Activated T-helper 1 cell treated with anti-CD3 and anti-CD28 coated beads, Interleukin-12 subunit alpha, Interleukin-12 subunit beta, Interleukin-2, Interleukin-4 antibody, amounts not matched to agents 30 ng/mL and 10 ng/mL and 1 ng/mL, durations not matched to agents 14 hours and 24 hours and 36 hours (primary cell): ENCODE measurements at places on chromosomes 3 and 15.

- DNase-seq = no peak
Measured at GRCh38 chr15:40290545-40290917, 7.7 kb upstream of the ANKRD63 start.

DNA sequence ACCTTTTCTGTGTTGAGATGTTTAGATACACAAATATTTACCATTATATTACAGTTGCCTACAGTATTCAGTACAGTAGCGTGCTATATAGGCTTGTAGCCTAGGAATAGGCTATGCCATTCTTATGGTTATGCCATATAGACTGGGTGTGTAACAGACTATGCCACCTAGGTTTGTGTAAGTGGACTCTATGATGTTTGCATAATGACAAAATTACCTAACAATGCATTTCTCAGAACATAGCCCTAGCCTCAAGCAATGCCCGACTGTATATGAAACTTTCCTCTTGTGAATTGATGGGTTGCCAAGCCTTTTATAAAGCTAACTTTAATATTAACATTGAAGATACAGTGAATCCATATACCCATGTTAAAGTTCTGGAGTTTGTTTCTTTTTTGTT, 10.3 kb upstream of the PHLDB2 start:
- DNase-seq = no peak

DNA sequence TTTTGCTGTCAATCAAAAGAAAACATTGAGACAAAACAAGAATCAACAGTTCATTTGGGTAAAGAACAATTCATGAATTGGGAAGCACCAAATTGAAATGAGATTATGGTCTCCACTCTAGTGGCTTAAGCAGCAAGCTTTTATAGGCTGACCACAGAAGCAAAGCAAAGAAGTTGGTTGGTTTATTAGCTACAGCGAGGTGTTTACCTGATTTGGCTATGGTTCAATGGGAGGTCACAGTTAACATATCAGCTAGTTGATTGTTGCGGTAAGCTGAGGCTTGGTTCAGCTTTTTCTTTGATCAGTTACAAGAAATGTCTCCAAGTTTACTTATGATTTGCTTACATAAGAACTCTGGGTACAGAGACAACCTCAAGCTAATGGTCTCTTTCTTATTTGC, 640.5 kb upstream of the GOLIM4 start:
- no peak for DNase-seq

DNA sequence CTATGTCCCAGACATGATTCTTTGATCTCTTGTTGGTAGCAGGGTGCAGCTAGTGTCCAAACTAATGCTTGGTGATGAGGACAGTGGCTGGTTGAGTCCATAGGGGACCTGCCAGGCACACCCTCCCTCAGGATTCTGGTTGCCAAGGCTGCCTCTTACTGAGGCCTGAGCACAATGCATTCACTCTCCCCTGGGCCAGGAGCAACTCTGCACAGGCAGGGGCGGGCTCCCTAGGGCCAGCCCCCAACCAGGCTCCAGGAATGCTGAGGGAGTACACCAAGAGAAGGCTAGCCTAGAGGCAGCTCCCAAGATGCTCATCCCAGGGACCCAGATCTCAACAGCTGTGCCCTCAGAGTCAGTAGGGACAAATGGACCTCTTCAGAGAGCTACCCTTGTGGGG, 46.2 kb upstream of the HERC1 start:
- no peak for DNase-seq

- no peak for DNase-seq
Measured at GRCh38 chr15:100495861-100496260, 32.9 kb downstream of the CERS3 start.

GRCh38 chr15:70936326-70936725, 43.7 kb downstream of the LRRC49 start:
- no peak for DNase-seq

DNA sequence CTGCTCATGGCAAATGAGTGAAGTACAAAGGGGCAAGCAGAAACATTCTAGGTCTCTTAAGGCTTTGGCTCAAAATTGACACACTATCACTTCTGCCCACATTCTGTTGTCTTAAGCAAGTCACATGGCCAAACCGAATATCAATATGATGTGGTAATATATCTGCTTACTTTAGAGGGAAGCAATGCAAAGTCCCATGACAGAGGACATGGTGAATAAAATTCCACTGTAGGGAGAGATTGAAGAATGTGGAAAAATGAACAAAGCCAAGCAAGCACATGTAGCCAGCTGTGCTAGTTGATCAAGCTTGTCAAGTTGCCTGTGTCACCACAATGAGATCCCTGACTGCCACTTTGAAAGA, 11.2 kb upstream of the TBC1D5 start:
- no peak for DNase-seq

- no peak for DNase-seq
Measured at GRCh38 chr3:79369306-79369705, 398.5 kb downstream of the ROBO1 start.

- DNase-seq = no peak
Measured at GRCh38 chr3:184765047-184765729, 46.8 kb upstream of the VPS8 start.

DNA sequence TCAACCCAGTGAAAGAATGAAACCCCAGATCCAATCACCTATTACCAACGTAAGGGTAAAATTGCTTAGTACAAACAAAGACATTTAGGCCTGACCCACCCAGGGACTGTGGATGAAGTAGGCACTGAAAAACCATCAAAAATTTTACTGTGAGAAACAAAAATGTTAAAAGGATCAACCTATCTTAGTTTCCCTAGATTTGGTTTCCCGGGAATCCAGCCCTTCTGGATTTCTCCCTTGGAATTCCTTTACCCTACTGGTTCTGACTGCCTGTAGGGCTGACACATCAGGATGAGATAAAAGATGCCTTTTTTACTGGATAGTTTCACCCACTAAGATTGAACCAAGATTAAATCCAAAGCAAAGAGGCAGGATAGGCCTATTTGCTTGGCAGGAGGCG, 102.7 kb downstream of the SCAPER start:
- DNase-seq = no peak

- DNase-seq = no peak
Measured at GRCh38 chr3:107452436-107452835, 70.3 kb upstream of the BBX start.

DNA sequence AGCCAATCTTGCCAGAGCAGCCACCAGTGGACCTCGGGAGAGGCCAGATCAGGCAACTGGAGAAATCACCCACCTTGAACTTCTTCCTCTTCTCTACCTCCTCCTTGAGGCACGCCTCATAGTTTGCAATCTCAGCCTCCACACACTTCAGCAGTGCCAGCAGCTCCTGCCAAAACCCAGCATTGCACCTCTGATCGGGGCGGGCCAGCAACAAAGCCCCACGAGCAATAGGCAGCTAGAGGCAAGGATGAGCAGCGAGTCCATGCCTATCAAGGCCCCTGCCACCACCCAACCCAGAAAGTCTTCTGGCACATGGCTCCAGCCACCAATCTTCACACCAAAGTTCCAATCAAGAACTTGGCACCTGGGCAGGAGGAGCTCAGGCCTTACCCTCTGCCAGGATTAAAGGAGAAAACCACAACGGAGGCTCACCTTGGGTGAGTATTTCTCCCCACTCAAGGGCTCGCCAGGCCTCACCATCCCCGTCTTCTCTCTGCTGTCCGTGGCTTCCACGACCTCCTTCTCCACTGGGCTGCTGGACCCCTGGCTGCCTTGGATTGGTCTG, 42.1 kb downstream of the SEMA3G start:
- DNase-seq = no peak

GRCh38 chr3:67384760-67385397, 269.5 kb downstream of the SUCLG2 start:
- DNase-seq = no peak

- no peak for DNase-seq
Measured at GRCh38 chr15:80480909-80481308, 76.7 kb downstream of the ARNT2 start.

- no peak for DNase-seq
Measured at GRCh38 chr3:77885381-77885780, 845.5 kb downstream of the ROBO2 start.

DNA sequence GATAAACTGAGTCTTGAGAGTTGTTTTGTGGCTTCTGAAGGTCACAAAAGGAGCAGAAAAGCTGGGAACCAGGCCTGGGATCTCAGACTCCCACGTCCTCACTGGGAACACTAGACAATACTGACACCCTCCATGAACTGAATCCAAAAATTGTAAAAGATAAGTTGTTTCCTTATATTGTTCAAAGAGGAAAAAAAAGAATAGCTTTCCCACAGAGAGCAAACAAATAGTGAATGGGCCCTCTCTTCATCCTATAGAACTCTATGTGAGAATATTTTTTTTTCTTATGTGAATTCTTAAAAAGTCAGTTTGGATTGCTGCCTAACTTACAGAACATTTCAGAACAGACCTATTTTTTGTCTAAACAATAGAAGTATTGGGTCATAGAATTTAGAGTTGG, 203.5 kb downstream of the MECOM start:
- DNase-seq = no peak

DNA sequence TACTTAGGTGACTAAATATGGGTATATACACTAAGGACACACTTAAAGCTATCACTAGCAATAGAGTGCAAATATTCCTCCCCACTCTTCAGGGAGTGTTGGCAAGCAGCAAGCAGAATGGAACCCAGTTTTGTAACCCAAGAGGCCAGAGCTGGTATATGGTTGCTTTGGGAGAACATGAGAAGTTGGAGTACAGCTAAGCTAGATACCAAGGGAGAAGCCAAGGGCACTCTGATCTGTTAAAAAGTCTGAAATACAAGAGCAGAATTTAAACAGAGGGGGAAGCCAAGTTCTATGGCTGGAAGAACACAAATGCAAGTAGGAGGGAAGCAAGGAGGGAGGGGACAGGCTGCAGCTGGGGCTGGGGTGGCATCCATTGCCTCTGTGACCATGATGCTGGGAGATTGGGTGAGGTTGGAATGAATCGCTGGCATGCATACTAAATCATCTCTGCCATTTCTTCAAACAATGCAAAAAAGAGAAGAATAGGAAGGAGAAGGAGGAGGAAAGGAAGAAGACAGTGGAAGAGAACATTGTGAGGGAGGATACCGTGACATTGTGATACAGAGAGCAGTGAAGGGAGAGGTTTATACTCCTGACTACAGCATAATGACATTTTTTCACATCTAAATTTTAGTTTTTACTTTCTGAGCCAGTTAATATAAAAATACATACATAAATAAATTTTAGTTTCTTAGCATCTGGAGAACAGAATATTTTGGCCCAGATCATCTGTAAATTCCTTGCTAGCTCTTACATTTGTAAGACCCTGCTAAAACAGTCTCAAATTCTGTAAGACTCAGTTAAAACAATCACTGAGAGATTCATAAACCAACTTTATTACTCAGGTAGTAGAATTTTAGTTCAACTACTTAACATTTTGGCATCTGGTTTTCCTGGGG, 9.0 kb upstream of the ANXA2 start:
- no peak for DNase-seq

DNA sequence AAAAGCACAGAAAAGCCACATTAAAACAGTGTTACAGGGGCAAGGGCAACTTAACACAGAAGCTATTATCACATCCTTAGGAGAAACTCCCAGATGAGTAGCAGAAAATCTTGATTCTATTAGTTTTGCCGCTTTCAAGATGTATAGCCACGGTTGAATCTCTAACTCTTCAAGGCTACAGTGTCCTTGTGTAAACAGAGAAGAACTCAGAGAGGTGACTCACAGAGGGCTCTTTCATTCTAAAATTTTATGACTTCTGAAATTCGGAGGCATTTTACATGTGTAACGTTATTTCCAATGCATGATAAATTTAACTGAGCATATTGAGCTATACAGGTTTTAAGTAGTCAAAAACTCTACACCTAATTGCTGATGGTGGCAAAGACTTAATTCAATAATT, 846.6 kb downstream of the GBE1 start:
- no peak for DNase-seq

GRCh38 chr15:65837301-65838294, 31.7 kb upstream of the RAB11A start:
- no peak for DNase-seq

- no peak for DNase-seq
Measured at GRCh38 chr3:186411994-186412393, 50.0 kb upstream of the DGKG start.

- no peak for DNase-seq
Measured at GRCh38 chr3:81218023-81218422, 543.4 kb downstream of the GBE1 start.

GRCh38 chr3:43629741-43630140, 7.9 kb upstream of the ANO10 start:
- DNase-seq = no peak

GRCh38 chr3:185420762-185421161, 57.8 kb downstream of the MAP3K13 start:
- no peak for DNase-seq

- DNase-seq = no peak
Measured at GRCh38 chr3:28290863-28291300, 49.5 kb downstream of the CMC1 start.

GRCh38 chr3:112319516-112320276, 13.3 kb upstream of the CD200 start:
- DNase-seq = no peak

DNA sequence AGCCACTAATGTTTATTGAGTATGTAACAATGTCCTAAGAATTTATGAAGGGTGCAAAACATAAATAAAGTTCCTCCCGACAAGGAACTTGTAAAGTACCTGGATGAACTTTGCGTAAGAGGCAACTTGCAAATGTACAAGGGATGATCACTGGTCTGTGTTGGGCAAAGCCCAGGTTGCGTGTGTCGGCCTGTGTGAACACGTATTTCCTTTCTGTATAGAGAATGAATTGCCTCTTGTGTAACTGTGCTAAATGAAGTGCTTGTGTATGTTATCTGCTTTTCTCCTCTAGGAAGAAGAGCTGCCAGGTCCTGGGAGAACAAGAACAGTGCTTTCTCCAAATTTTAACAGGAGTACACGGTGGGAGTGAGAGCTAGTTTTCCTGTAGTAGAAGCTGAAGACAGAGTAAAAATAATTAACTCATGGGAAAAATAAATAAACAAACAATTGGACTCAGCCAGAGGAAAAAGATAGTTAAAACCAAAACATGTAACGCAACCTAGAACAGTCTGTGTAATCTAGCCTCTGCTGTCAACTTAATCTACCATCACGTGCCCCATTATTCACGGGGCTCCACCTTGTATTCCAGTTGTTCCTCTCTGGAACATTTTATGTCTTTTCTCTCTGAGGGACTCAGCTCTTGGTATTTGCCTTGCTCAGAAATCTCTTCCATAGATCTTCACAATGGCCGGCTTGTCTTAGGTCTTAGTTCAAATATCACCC, 83.7 kb upstream of the RASGRP1 start:
- no peak for DNase-seq

DNA sequence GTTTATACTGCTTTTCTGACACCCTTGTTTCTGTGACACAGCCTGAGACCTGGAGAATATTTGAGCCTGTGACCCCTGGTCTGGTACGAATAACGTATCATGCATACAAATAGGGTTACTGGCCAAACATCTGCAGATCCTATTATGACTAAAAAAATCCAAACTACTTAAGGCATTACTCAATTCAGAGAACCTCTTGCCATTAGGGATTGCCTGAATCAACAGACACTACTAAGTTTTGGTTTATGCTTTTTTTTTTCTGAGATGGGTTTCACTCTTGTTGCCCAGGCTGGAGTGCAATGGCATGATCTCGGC, 35.4 kb downstream of the OSBPL10 start:
- DNase-seq = no peak

GRCh38 chr15:29437888-29438702, 168.5 kb upstream of the NSMCE3 start:
- DNase-seq = no peak
